GM12892 (cell line): ENCODE measurements at places on chromosomes 2 and 18.

- DNase-seq, result no peak
Measured at GRCh38 chr2:117407746-117408145, 406.7 kb upstream of the DDX18 start.

DNA sequence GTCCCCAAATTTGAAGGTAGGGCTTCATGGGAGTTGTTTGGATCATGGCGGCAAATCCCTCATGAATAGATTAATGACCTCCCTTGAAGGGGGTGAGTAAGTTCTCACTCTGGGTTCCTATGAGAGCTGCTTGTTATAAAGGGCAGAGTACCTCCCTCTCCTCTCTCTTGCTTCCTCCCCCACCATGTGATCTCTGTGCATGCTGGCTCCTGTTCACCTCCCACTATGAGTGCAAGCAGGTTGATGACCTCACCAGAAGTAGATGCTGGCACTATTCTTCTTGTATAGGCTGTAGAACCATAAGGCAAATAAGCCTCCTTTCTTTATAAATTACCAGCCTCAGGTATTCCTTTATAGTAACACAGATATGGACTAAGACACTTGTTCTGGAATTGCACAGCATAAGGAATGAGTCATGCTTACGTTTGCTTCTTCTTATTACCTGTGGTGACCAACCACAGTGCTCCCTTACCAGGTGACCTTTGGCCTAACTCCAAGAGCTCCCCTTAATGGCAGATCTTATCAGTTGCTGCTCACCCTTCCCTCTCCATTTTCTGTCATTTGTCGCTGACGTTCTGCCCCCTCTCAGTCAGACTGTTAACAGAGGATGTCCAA lies 559.5 kb upstream of the GCFC2 start:
- no peak for DNase-seq

DNA sequence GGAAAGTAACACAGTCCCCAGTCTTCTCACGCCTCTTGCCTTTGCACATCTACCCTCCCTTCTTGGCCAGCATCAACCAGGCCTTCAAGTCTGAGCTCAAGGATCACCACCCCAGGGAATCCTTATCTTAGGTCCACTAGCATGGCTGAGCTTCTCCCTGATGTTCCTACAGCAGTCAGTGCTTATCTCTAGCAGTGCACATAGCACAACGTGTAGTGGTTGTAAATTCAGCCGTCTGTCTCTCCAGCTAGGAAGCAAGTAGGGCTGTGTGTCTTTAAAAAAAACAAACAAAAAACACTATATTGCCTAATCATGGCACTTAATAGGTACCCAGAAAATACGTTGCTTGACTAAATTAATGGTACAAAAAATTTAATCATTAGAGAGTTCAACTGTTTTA lies 29.2 kb downstream of the KCNG3 start:
- DNase-seq, result no peak

- DNase-seq, result no peak
Measured at GRCh38 chr18:77645170-77645872, 395.7 kb downstream of the GALR1 start.

- no peak for DNase-seq
Measured at GRCh38 chr2:25336383-25336841, 5.3 kb downstream of the DNMT3A start.

DNA sequence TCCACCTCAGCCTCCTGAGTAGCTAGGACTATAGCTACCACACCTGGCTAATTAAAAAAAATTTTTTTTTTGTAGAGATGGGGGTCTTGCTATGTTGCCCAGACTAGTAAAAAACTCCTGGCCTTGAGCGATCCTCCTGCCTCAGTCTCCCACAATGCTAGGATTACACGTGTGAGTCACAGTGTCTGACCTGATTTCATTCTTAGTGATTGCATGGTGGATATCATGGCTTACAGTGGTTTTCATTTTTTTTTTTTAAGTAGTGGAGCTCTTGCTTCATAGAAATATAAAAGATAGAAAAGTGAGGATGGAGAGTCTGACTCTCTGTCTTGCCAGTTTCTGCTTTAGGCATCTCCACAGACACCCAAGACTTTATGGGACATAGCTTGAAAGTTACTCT lies 83.6 kb downstream of the CDC42EP3 start:
- DNase-seq, result no peak
